ENCODE measurements at places on chromosomes 2 and 18.

DNA sequence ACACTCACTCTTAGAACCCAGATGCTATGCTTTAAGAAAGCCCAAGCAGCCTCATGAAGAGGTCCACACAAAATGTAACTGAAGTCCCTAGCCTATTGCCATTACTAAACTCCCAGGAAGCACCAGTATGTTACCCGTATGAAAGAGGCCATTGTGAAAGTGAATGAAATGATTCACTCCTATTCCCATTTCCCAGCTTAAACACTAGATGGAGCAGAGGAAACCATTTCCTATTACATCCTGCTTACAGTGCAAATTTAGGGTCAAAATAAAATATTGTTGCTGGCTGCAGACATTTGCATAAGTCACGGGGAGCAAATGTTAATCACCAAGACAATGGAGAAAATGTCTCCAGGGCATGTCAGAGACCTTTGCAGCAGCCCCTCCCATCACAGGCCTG, 989.7 kb upstream of the CRIM1 start:
- no peak for DNase-seq

DNA sequence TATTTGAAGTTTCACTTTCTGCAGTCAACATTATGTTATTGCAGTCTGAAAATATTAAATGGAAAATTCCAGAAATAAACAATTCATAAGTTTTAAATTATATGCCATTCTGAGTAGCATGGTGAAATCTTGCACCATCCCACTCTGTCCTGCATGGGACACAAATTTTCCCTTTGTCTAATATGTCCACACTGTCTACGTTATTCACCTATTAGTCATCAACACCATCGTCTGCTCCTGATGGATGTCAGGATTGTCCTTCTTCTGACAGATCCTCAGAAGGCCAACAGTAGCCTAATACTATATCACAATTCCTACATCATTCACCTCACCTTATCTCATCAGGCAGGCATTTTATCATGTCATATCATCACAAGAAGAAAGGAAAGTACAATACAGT, 163.1 kb downstream of the TXNL1 start:
- DNase-seq: peak; percentile 46

DNA sequence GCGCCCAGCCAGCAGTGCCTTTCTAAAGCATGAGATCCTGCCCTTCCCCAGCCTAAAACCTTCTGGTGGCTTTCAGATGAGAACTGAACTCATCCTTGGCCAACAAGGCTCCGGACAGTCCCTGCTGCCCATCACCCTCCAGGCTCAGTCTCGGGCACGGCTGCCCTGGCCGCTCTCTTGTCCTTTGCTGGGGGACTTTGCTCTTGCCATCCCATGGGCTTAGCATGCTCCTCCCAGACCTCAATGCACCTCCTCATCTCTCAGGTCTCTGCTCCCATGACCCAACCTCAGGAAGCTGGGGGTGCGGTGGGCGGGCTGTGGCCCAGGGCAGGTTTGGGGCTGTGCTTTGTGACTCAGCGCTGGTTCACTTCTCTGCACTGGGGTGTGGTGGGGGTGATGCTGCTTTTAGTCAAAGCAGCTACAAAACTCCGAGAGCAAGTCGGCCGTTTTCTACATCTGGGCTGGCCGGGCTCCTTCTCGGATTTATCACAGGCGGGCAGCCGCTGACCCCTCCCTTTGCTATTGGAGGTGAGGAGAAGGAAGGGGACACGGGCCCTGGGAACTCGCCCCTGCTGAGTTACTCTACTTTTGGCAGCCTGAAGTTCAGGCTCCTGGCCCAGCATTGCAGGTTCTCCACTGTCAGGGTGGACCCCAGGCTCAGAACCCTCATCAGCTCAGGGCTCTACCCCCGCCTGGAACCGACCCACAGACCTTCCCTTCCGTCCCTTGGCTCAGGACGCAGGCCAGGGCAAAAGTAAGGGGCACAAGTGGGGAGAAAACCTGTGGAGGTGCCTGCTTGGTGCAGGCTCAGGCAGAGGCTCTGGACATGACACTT, 90.6 kb upstream of the TAF1B start:
- DNase-seq: peak; percentile 53

GRCh38 chr2:66434679-66435548, at the start of gene MEIS1:
TSS of gene MEIS1 (plus strand) at chr2:66435125. CDS start at chr2:66435857, 732 bp downstream.
- DNase-seq: peak; percentile 99

GRCh38 chr2:191018643-191019119, 4.7 kb upstream of the STAT1 start:
- DNase-seq: peak; percentile 32

DNA sequence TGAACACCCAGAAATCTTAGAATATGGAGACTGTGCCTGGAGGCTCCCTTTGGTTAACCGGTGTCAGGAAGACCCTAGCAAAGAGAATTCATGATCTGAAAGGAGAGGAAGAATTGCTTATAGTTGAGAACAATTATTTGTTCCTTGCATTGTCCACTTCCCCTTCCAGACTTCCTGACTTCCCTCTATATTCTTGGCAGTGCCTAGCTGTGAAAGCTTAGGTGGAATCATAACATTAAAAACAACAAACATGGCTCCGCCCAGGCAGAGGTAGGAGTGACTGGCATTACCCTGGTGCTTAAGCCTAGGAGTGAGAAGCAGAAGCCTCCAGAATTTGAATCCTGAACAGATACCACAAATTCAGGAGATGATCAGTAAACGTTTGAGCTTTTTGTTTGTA, 1.9 kb downstream of the TTL start:
- DNase-seq: no peak

DNA sequence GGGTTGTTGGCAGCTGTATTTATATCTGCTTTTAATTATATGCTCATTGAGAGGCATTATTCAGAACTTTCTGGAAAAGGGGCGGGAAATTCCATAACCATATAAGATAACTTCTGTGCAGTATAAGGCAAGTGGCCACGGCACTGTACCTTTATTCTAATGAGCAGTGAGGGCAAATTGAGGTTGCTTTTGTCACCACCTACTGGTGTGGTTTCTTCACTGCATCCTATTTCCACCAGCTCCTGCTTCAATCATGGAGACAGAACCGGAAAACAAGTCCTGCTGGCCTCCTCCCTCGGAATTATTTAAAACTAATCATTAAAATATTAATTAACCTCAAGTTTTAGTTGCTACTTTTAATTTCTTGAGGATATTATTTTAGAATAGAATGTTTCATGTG, 759.4 kb downstream of the CBLN2 start:
- no peak for DNase-seq

DNA sequence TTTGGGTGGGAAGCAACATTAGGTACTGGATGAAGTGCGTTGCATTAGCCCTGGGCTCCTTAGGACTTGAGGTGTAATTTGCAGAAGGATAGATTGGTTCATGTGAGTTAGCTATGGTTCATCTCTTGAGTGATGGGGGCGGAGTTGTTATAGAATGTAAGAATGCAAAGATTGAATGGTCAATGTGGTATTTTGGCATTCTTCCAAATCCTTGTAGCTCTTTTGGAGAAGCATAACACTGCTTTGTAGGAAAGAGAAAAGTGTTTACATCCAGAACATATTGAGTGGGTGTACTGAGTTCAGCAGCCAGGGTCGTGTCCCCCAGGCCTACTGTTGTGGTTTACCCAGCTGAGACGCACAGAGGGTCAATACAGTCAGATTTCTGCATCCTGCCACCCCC, 173.5 kb downstream of the FMNL2 start:
- DNase-seq: peak; percentile 55

DNA sequence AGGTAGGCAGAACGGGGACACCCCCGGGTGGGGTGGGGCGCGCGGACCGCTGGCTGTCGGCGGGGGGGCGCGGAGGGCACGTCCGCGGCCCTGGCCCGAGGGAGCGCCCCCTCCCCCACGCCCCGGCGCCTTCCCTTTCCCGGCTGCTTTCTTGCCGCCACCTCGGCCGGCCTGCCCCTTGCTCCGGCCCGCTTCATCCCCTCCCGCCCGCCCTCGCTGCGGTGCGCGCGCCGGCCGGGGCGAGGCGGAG, 443 bp downstream of the VAPA start:
- peak; percentile 43 for DNase-seq

DNA sequence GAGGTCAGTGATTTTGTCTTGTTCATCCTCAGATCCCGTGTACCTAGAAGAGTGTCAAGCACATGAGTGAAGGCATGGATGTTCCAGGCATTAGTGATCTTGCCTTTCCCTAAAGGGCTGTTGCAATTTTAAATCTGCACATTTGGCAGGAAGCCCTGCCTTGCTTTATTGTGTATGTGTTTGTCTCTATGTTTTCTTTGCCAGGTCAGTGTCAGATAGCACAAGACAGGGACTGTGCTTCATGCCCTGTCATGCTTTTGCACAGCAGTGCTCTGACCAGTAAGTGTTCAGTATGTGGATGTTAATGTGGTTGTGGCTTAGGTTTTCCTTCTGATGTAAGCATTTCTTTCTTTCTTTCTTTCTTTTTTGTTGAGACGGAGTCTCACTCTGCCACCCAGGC, 131.5 kb downstream of the RGPD3 start:
- no peak for DNase-seq

GRCh38 chr18:10442551-10442971, 11.9 kb upstream of the APCDD1 start:
- peak; percentile 32 for DNase-seq

DNA sequence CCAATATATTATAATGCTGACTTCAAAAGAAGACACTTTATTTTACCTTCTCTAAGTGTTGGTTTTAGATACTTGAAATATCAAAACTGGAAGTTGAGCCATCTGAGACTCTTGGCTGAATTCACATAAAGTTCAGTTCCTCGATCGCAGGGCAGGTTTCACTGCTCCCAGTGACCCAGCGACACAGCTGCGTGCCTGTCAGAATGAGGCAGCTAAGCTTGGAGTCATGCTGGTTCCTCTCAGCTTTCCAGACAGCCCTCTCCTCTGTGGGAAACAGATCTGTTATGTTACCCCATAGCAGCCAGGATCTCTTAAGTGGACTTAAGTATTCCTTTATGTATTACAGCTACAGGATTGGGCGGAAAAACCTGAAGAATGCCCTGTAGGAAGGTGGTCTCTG, 142.8 kb upstream of the ALPP start:
- DNase-seq: no peak

GRCh38 chr18:48799724-48800315, 150.9 kb downstream of the SMAD7 start:
- no peak for DNase-seq

DNA sequence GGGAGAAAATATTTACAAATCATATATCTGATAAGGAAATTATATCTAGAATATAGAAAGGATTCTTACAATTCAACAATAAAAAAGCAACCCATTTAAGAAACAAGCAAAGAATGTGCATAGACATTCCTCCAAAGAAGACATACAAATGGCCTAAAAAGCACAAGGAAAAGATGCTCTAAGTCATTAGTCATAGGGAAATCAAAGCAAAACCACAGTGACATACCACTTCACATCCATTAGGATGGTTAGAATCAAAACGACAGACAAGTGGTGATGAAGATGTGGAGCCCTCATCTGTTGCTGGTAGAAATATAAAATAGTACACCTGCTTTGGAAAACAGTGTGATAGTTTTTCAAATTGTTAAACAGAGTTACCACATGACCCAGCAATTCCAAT, 48.2 kb downstream of the MAPRE2 start:
- DNase-seq: peak; percentile 51

- DNase-seq: peak; percentile 36
Measured at GRCh38 chr2:30417253-30417652, 29.8 kb upstream of the LCLAT1 start.

- no peak for DNase-seq
Measured at GRCh38 chr18:55252053-55252675, 292.9 kb upstream of the CCDC68 start.

- DNase-seq: peak; percentile 63
Measured at GRCh38 chr2:29063646-29064345, 10.5 kb downstream of the PCARE start.

DNA sequence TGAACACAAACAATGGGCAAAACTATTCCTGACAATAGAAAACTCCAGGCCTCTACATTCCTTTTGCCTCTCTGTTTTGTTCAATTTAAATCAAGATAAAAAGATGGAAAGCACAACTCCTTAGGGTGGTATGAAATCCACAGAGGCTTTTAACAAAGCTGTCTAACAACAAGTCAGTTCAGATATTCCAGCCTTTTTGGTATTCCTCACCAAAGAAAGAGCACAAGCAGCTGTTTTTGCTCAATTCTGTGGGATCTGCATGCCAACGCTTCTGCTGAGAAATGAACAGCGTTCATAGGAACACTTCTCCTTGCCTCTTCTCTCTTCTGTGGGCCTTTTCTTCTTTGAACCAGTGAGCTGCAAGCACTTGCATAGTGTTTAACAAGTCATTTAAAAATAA, 411.6 kb upstream of the TCF4 start:
- DNase-seq: peak; percentile 49

DNA sequence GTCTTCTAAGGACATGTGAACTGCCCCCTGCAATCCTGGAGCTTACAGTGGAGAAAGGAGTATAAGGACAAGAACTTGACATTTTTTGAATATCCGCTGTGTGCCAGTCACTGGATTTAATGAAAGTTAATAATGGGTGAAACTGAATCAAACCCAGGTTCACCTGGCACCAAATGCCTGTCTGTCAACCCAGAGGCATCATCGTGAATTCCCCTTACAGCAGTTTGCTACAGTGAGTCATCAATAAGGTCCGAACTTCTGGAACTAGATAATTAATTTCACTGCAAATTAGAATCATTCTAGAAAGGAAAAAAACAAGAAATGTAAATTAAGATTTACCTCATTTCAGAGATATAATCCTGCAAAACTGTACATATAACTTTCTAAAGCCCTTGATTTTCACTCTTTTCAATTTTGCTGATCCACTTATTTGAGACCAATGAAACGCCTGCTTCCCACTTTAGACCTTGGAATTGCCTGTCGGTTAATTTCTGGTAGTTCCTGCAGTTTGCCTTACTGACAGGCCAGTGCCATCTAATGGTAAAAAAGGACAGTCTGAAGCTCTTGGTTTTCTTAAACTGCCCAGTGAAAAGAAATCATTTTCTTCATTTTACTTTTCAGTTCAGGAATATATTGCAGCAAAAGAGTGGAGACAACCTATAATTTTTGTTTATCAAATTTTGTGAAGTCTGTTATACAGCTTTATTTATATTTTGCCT, 8.2 kb downstream of the DSG2 start:
- DNase-seq: peak; percentile 4

- DNase-seq: no peak
Measured at GRCh38 chr18:28143725-28144124, 33.2 kb downstream of the CDH2 start.

DNA sequence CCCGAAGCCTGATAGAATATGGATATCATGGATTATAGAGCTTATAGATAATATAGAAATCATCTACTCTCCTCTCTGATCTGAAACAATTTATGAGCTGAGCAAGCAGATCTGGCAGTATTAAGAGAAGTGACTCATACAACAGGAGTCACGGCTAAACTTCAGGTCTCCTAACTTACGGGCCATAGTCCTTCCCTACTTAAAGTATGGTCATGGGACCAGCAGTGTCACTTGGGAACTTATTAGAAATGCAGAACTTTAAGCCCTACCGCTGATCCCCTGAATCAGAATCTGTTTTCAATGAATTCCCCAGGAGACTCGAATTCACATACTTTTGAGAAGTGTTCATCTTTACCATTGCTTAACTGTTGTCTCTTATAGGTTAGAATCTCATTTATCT, 195.7 kb upstream of the FANCL start:
- peak; percentile 8 for DNase-seq
